Naive thymus-derived CD4-positive, alpha-beta T cell (primary cell): ENCODE measurements at places on chromosomes 7 and 10. TPM values are rescaled to one million over a fixed set of nuclear protein-coding genes. Genes with fewer than 3 reads are reported as not detected.
A peak's percentile ranks its signal among the peaks of the same experiment; 100 is the strongest.

The IFIT1B gene
- total RNA-seq = not detected

DNA sequence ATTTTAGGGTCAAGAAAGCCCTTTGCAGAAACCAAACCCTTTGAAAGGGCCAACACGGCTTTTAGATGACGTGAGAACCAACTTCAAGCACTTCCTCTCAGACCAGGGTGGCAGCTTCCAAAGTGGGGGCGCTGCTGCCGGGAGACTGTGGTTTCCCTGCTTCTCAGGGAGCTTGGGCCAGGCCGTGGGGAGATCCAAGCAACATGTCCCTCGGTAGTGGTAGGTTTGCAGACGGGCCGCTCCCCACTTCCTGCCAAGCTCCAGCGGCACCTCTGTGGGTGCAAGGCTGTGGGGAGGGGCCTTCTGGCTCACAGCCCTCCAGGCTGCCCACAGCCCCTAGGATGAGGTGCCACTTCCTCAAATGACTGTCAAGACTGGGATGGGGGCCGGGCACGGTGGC, 132.4 kb downstream of the FAM53B start:
- peaks cover 16% of the 10 kb centered on the region for H3K4me1 ChIP-seq
- peak overlapping the region; percentile 64 for H3K27ac ChIP-seq
- H3K36me3 ChIP-seq = no peaks in the 10 kb centered on the region
- H3K4me3 ChIP-seq = peak overlapping the region; percentile 42
- DNase-seq = no peak

- no peak for DNase-seq
- no peaks in the 10 kb centered on the region for H3K27me3 ChIP-seq
- no peak overlapping the region for H3K27ac ChIP-seq
These were observed 10.4 kb downstream of the CNNM1 start for GRCh38 chr10:99339563-99340047.

GRCh38 chr10:116960066-116960776, 44.8 kb downstream of the SHTN1 start:
- H3K36me3 ChIP-seq = no peaks in the 10 kb centered on the region
- no peak overlapping the region for H3K4me3 ChIP-seq
- DNase-seq = no peak
- H3K27me3 ChIP-seq = no peaks in the 10 kb centered on the region

- H3K4me1 ChIP-seq = no peaks in the 10 kb centered on the region
- no peaks in the 10 kb centered on the region for H3K36me3 ChIP-seq
- no peak overlapping the region for H3K4me3 ChIP-seq
- H3K27ac ChIP-seq = no peak overlapping the region
- no peak for DNase-seq
These were observed 171.9 kb downstream of the SRPK2 start for GRCh38 chr7:105216786-105217185.

The WEE2 gene
- not detected for total RNA-seq

GRCh38 chr10:44387853-44388251, 3.0 kb upstream of the CXCL12 start:
- DNase-seq = no peak
- H3K27ac ChIP-seq = no peak overlapping the region
- H3K36me3 ChIP-seq = no peaks in the 10 kb centered on the region
- no peaks in the 10 kb centered on the region for H3K4me1 ChIP-seq

DNA sequence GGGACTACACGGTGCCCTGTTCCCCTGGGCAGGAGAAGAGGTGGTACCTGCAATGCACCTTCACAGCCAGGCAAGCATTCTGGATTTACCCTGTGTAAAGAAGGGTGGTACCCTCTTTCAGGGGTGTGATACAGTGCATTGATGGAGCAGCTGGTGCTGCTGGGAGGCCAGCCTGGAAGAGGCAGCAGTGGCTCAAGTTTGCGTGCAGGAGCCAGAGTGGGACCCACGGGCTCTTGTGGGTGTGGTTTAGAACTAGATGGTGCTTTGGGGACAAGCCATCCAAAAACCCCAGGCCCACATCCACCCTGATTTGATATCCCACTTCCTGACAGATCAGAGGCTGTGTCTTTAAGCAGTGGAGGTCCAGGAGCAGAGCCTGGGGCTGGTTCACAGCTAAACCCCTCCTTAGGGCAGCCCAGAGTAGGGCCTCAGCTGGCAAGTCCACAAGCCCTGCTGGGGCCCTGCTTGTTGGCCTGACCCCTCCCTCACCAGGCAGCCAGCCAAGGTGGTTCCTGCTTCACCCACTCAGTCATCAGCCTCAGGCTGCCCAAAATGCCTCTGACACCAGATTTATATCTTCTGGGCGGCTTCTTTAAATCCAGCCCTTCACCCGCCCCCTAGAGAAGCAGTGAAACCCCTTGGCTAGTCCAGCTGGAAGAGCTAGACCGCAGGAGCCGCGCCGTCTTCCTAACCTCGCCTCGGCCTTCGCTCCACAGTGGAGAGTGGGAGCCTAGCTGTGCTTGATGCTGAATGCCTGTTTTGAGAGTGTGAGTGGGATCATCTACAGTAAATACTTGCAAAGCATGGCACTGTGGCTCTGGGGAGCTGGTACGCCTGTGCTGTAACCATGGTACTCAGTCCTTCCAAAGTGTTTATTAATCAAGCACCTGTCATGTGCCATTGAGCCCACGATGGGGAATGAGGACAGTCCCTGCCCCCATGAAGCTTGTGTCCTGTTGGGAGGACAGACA, 1.4 kb upstream of the ASIC3 start:
- no peak for DNase-seq
- peaks cover 6% of the 10 kb centered on the region for H3K4me1 ChIP-seq
- no peaks in the 10 kb centered on the region for H3K27me3 ChIP-seq
- H3K36me3 ChIP-seq = no peaks in the 10 kb centered on the region
- H3K27ac ChIP-seq = no peak overlapping the region

The CCDC3 gene
- total RNA-seq = not detected

DNA sequence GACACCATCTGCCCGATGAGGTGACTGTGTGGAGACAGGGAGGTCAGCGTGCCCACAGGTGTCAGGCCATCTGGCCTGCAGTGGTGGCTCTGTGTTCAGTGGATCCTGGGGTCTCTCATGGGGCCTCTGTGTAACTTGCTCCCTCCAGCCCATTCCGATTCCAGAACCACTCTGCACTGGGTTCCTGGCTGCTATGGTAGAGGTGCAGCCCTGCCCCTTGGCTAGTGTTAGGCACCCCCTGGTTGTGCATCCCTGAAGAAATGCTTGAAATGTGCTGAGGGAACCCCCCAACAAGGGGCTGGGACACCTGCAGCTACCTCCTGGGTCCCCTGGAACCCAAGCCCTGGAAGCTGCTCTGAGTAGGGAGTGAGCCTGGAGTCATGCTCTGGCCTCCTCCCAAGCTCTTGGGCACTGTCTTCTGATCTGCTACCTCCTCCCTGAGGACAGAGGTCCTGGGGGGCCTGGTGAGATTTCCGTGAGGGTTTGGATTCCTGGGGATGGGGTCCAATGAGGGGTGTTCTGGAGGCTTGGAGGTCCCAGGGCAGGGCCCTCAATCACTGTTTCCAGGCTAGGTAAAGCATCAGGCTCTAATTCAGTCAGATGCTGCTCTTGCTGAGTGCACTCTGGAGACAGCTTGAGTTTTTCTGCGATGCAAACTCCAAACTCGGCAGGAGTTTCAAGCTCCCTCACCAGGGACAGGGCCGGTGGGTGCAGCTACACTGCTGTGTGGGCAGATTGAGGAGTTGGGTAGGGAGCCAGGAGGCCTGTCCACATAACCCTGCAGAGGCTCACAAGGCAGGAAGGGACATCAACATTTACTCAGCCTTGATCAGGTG, 27.7 kb downstream of the RAMP3 start:
- DNase-seq = no peak
- H3K27ac ChIP-seq = no peak overlapping the region
- no peak overlapping the region for H3K4me3 ChIP-seq
- no peaks in the 10 kb centered on the region for H3K27me3 ChIP-seq
- no peaks in the 10 kb centered on the region for H3K36me3 ChIP-seq
- H3K4me1 ChIP-seq = no peaks in the 10 kb centered on the region

DNA sequence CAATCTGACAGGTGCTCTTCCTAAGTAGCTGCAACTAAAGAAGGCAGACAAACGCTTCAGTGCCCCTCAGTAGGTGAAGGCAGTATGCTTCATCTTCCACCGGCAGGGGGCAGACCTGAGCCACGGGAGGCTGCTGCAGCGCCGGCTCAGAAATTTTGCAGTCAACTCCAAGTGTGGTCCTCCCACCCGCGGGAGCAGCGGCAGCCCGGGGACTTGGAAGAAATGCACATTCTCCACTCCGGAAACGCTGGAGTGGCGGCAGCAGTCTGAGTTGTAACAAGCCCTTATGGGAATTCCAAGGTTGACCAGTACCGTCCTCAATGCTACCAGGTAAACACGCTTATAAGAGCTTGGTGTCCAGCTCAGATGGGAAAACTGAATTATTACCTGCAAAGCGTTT, 3.4 kb downstream of the IGFBP3 start:
- H3K27me3 ChIP-seq = peaks cover 6% of the 10 kb centered on the region
- H3K4me3 ChIP-seq = no peak overlapping the region

DNA sequence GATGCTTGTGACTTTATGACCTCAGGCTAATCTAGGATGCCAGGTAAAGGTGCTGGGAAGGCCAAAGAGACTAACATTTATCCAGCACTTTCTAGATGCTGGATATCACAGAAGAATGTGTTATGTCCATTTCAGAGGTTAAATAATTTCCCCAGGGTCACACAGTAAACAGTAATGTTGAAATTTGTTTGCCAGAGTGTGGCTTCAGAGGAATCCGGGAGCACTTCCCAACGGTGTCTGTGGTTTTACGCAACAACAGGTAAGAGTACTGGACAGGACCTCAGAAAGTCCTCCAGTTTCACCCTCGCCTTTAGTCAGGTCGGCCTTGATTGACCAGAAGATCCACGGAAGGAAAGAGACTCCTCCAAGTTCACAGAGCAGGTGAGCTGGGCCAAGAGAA, 1.7 kb downstream of the SHTN1 start:
- no peaks in the 10 kb centered on the region for H3K36me3 ChIP-seq
- H3K27me3 ChIP-seq = peaks cover 8% of the 10 kb centered on the region
- no peak for DNase-seq
- H3K27ac ChIP-seq = no peak overlapping the region
- no peak overlapping the region for H3K4me3 ChIP-seq

The IGFBP1 gene
- not detected for total RNA-seq

The CPA2 gene
- not detected for total RNA-seq

- no peaks in the 10 kb centered on the region for H3K4me1 ChIP-seq
- H3K27ac ChIP-seq = no peak overlapping the region
- no peak overlapping the region for H3K4me3 ChIP-seq
- no peaks in the 10 kb centered on the region for H3K36me3 ChIP-seq
These were observed 3.6 kb downstream of the INMT start for GRCh38 chr7:30755384-30756154.

GRCh38 chr10:96044736-96045135, 1.4 kb downstream of the CCNJ start:
- DNase-seq = no peak
- peak overlapping the region; percentile 78 for H3K4me3 ChIP-seq
- no peaks in the 10 kb centered on the region for H3K27me3 ChIP-seq
- peak overlapping the region; percentile 81 for H3K27ac ChIP-seq

The AGBL3 gene
- total RNA-seq = 6.6 TPM

DNA sequence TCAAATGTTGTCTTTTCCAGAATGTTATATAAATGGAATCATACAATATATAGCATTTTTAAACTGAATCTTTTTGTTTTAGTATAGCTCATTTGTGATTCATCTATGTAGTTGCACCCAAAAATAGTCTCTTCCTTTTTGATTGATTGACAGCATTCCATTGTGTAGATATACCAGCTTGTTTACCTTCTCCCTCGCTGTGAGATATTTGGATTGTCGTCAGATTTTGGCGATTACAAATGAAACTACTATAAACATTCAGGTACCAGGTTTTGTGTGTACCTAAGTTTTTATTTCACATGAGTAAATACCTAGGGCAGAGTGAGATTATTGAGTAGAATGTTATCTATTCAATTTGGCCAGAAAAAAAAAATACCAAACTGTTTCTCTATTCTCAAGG, 584.7 kb upstream of the SORCS1 start:
- DNase-seq = no peak
- no peaks in the 10 kb centered on the region for H3K36me3 ChIP-seq
- H3K4me3 ChIP-seq = no peak overlapping the region
- H3K27me3 ChIP-seq = no peaks in the 10 kb centered on the region
- H3K27ac ChIP-seq = no peak overlapping the region
- H3K4me1 ChIP-seq = no peaks in the 10 kb centered on the region

DNA sequence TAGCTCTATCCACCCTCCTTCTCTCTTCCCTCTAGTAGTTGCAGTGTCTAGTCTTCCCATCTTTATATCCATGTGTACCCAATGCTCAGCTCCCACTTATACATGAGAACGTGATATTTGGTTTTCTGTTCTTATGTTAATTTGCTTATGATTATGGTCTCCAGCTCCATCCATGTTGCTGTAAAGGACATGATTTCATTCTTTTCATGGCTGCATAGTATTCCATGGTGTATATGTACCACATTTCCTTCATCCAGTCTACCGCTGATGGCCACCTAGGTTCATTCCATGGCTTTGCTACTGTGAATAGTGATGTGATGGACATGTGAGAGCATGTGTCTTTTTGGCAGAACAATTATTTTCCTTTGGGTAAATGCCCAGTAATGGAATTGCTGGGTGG, 6.5 kb downstream of the PRSS2 start:
- no peaks in the 10 kb centered on the region for H3K36me3 ChIP-seq
- no peak overlapping the region for H3K27ac ChIP-seq
- DNase-seq = no peak
- no peaks in the 10 kb centered on the region for H3K27me3 ChIP-seq
- no peaks in the 10 kb centered on the region for H3K4me1 ChIP-seq

DNA sequence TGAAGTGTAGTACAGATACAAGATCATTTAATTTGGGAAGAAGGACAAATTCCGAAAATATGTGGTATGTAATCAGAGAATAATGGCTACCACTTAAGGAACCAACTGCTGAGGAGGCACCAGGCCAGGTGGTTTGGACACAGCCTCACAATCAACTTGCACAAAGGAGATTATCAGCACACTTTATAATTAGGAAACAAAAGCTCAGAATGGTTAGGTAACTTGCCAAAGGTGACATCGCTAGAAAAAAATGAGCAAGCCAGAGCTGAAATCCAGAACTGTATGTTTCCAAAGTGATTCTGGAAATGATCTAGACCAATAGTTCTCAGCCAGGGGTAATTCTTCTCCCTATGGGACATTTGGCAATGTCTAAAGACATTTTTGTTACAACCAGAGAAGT, 36.6 kb downstream of the ERCC6 start:
- H3K4me3 ChIP-seq = no peak overlapping the region
- H3K4me1 ChIP-seq = no peaks in the 10 kb centered on the region
- no peak overlapping the region for H3K27ac ChIP-seq
- no peak for DNase-seq
- no peaks in the 10 kb centered on the region for H3K36me3 ChIP-seq

- no peak overlapping the region for H3K27ac ChIP-seq
- DNase-seq = no peak
- no peak overlapping the region for H3K4me3 ChIP-seq
- no peaks in the 10 kb centered on the region for H3K36me3 ChIP-seq
These were observed 119.9 kb downstream of the MBL2 start for GRCh38 chr10:52652431-52653262.

GRCh38 chr7:98137826-98138151, 31.1 kb downstream of the LMTK2 start:
- no peaks in the 10 kb centered on the region for H3K27me3 ChIP-seq
- no peak overlapping the region for H3K4me3 ChIP-seq
- peaks cover 45% of the 10 kb centered on the region for H3K36me3 ChIP-seq

The TBX20 gene
- total RNA-seq = not detected

- no peak for DNase-seq
- no peak overlapping the region for H3K27ac ChIP-seq
- no peaks in the 10 kb centered on the region for H3K4me1 ChIP-seq
These were observed 20.0 kb upstream of the HUS1 start for GRCh38 chr7:47999413-47999812.

The PDK4 gene
- total RNA-seq = not detected

- no peaks in the 10 kb centered on the region for H3K27me3 ChIP-seq
- H3K27ac ChIP-seq = no peak overlapping the region
These were observed 27.3 kb upstream of the CYP3A5 start for GRCh38 chr7:99707096-99707495.
